Right cardiac atrium (tissue), 5 donors: ENCODE measurements at places on chromosomes 5 and 9. TPM values are rescaled to one million over a fixed set of nuclear protein-coding genes. Genes with fewer than 3 reads are reported as not detected.
A peak's percentile ranks its signal among the peaks of the same experiment; 100 is the strongest.

Gene NDST1
- total RNA-seq, result 67.8 TPM

Gene NRARP
- 6.8 TPM for total RNA-seq

Gene CFAP157
- not detected for total RNA-seq

Gene SLIT3
- total RNA-seq, result 127 TPM

Gene ZNF879
- total RNA-seq, result 5.1 TPM

Gene ZNF367
- 1.7 TPM for total RNA-seq

Gene LCN10
- 6.7 TPM for total RNA-seq

DNA sequence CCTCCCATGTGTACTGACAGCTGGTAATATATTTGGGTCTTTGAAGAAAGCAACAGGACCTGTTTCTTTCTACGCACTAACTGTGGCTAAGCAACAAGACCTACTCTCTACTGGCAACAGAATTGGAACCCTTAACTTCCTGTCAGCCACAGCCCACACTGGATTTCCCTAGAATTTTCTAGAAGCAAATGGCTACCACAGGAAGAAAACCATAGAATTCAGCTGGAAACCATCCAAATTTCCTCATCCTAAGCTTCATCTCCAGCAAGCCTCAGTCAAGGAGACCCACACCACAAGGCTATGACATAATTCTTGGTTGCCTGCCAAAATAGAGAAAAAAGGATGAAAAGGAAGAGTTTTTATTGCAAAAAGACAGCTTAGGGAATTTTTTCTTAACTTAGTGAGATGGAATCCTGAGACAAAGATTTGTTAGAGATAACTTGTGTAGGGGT, 171.8 kb upstream of the TNC start:
- DNase-seq, result no peak

GRCh38 chr9:83281306-83282255, 218.6 kb upstream of the RASEF start:
- peak; percentile 43 for DNase-seq

DNA sequence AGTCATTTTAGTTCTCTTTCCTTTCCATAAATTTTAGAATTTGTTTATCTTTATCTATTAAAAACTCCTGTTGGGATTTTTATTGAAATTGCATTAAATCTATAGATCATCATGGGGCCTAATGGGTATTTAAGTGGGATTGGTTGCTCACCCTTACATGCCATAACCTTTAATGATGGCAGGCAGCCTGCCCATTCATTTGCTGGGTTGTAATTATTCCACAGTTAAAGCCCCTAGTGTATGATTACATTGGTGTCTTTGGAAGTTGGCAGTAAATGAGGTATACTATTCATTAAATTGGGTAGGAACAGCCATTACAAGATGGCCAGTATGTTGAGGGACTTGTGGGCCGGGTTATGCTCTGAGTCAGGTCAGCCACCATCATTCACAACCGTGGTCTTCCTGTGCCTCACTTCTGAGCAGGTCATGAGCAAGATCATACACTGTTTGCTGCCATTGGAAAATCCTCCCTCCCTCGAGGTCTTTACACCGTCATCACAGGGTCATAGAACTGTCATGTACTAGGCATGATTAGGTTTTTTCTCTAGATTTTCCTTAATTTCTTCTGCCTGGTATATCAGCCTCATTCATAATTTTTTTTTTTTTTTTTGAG, 59.5 kb downstream of the CYSTM1 start:
- no peak for DNase-seq

DNA sequence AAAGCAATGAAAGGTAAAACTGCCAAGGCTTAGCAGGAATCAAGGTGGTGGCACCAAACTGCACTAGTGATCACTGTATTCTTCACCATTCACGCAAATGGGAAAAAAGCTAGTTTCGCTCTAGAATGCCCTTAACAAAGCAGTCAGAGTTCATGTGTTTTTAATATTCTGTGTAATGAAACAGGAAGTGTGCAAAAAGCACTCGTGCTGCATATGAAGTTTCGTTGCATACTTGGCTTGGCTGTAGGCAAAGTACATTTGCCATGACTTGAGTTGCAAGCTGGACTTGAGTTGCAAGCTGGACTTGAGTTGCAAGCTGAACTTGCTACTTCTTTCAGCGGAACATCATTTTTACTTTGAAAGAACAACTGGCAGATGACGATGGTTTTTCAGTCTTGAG, 55.4 kb downstream of the FOXI1 start:
- DNase-seq, result no peak

DNA sequence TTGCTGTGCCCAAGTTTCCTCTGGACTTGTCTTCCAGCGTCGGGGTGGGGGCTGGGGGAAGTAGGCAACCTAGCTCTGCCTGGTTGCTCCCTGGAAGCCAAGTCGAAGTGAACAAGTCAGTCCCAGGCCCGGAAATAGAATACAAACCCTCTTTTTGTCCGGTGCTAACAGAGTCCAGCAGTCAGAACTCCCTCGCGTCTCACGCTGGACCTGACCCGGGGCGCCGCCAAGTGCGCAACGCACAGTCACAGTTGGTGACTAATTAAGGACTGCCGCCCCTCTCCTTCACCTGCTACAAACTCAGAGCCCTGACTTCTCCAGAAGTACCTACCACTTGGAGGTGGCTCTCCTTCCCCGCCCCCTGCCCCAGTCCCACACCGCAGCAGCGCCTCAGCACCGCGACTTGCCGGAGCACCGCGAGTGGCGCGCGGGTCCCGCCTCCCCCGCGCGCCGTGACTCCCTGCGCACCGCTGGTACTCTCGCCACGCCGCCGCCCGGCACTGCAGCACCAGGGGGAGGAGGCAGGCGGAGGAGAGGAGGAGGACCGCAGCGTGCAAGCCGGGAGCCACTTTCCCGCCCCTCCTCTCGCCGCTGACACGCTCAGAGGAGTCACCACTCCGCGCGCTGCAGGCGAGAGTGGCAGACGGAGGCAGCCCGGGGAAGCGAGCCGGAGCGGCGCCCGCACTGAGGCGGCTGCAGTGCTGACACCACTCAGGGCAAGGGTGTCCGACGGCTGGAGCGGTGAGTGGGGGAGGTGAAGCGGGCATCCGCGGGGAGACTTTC, at the start of gene SV2C:
TSS of gene SV2C (plus strand) at position 612 of the 783 bp plus-strand sequence. CDS start 48,368 bp downstream, outside the sequence.
- DNase-seq, result peak; percentile 32

- no peak for DNase-seq
Measured at GRCh38 chr9:134724912-134725604, 83.5 kb downstream of the COL5A1 start.

DNA sequence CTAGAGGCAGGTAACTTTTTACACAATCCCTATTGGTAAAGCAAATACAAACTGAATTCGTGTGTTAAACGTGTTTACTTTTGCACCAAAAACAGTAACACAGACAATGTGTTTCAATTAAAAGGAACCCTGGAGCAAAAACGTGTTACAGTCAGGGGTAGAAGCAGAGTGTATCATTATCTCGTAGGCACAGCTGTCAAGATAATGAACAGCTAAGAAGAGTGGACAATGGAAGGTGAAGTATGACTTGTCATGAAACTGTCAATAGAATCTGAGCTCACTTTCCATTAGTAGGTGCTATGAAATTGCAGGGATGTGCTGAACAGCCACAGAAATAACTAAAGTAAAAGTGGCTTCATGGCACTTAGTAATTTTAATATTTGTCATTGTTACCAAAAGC, 1229.8 kb upstream of the WWC1 start:
- no peak for DNase-seq

DNA sequence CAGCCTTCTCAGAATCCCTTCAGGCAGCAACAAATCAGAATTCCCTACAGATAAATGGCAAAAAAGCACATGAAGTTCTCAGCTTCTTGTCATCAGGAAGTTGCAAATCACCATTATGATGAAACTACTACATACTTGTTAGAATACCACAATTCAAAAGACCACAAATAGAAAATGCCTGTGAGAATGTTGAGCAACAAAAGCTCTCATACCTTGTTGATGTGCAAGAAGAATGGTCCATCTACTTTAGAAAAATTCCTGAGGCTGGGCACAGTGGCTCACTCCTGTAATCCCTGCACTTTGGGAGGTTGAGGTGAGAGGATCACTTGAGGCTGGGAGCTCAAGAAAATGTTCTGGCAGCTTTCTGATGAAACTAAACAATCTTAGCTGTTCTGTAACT, 278.1 kb downstream of the ICE1 start:
- DNase-seq, result no peak

DNA sequence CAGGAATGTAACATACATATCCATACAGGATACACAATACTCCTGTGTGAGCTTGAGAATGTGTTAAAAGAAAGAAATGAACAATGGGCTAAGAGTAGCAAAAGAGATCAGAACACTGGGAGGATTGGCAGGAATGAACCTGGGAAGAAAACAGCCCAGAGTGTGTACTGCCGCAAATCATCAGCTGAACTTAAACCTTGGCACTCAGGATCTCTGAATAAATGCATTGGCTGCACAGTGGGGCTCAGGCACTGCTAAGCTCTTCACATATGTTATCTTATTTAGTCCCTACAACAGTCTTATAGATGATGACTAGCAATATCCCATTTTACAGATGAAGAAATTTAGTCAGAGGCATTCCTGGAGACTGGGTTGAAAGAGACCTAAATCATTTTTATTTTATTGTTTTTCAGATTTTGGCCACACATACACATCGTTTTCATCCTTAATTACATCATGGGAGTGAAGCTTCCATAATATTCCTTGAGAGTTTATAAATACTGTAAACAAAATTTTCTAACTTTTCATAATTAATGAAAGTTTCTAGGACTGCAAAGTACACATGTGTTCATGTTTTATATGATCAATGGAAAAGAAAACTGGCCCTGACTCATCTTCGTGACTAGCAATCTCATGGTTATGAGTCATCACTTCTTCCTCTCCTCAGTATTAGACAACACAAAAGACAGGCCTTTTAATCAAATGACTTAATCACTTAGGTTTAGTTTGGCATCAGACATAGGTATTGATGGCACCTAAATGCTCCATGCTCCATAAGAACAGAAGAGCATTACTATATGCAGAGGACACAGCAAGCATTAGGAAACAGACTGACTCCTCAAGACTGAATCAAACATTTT, 59.2 kb downstream of the CDH18 start:
- no peak for DNase-seq

GRCh38 chr5:26553079-26553478, 485.3 kb downstream of the CDH9 start:
- no peak for DNase-seq

DNA sequence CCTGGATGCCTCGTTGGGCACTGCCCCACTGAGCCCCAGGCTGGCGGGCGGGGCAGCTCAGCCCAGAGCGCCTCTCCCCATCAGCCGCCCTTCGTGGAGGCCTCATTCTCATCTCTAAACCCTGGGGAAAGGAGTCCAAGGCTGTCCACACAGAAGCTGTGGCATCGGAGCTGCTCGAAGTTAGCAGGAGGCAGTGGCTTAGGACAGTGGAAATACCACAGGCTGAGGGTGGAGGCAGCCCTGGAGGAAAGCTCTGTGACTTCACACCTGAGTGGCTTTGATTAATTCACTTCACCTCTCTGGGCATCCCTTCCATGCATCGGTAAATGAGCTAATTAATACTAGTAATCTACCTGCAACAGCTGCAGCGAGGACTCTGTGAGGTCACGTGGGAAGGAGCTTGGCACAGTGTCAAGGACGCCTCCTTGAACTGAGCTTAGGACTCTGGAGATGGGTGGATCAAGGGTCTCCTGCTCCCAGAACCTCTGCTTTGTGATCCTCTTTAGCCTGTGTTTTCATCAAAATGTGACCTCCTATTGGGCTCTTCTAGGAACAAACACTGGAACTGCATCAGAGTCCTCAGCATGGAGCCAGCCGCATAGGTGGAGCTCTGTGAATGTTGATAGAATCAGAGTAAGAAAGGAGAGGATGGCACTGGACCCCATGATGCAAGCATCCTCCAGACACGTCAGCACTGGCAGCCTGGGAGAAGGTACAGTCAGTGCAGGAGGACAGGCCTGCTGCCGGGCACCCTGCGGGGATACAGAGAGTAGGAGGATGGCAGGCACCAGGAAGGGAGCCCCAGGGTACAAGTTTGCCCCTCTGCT, 842 bp upstream of the ANGPTL2 start:
- DNase-seq, result no peak
